ENCODE measurements at places on chromosomes 16 and 17.

- DNase-seq: no peak
These were observed 31.5 kb downstream of the GINS2 start for GRCh38 chr16:85657267-85657650.

DNA sequence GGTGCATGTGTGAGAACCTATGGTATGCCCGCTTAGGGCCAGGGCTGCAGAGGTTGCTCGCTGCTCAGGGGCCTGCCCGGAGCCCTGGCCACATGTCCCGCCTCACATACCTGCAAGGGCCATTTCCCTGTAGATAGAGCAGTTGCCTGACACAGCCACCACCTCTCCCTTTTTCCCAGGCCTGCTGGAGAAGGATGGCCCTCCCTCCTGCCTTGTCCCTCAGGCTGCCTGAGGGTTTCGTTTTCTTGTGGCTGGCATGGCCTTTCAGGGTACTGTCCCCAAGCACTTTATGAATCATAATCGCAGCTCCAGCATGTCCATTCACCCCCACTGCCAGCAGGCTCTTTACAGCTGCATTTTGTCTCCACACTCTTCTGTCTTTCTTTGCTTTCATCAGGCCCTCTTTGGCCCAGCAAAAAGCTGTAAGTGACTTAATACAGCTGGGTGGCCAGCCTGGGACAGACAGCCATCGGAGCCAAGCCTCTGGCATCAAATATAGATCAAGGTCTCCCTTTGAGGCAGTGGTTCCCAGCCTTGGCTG lies 65.7 kb downstream of the MPRIP start:
- no peak for DNase-seq

- DNase-seq: no peak
These were observed 57.0 kb downstream of the RAI1 start for GRCh38 chr17:17737961-17738894.

DNA sequence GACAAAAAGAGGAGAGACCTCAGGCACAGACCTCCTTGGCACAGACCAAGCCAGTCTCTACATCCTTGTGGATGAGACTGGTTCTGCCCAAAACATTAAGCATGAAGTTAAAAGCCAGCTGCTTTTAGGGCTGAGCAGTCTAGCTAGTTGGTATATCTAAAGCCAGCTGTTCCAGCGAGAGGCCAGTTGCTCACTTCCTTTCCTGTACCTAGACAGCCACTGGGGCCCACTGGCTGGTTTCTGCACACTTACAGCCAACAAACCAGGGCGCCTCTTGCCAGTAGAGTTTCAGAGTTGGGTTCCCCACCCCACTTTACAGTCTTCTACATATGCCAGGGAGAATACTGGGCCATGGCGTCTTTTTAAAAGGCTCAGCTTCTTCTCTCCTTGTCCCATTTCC lies 242.4 kb downstream of the ZFHX3 start:
- DNase-seq: no peak

Data from stimulated activated CD8-positive, alpha-beta memory T cell treated with anti-CD3 and anti-CD28 coated beads, Interleukin-4, amount 100 ng/mL, for 48 hours (primary cell).